Kidney epithelial cell (primary cell): ENCODE measurements at places on chromosomes 2 and 18.

GRCh38 chr2:165877565-165878550 lies 75.7 kb downstream of the TTC21B start:
- no peak for DNase-seq

- DNase-seq: no peak
These were observed 878 bp downstream of the FBXO15 start for GRCh38 chr18:74146756-74147155.

DNA sequence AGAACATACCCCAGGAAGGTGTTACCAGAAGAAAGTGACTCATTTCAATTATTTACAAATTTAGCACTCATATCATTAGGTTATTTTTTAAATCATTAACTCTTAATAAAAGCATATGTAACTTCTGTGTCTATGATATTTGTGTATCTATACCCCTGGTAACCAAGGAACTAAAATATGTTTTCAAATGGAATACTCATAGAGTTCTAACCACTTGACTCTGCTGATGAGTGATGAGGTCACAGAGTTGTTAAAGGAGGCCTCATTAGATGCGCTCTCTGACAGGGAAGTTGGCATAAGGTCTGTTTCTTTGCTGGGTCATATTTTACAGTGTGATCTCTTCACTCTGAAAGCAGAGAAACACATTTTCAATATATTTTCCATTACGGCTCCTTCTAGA lies 73.4 kb downstream of the CCDC150 start:
- DNase-seq: no peak

GRCh38 chr2:226475650-226476049 lies 324.0 kb downstream of the IRS1 start:
- peak; percentile 56 for DNase-seq

GRCh38 chr2:69082430-69082997 lies 69.5 kb downstream of the ANTXR1 start:
- peak; percentile 68 for DNase-seq

GRCh38 chr2:173520918-173521317 lies 166.2 kb downstream of the CDCA7 start:
- DNase-seq: no peak

- no peak for DNase-seq
These were observed 11.9 kb downstream of the STON1 start for GRCh38 chr2:48541666-48542389.

DNA sequence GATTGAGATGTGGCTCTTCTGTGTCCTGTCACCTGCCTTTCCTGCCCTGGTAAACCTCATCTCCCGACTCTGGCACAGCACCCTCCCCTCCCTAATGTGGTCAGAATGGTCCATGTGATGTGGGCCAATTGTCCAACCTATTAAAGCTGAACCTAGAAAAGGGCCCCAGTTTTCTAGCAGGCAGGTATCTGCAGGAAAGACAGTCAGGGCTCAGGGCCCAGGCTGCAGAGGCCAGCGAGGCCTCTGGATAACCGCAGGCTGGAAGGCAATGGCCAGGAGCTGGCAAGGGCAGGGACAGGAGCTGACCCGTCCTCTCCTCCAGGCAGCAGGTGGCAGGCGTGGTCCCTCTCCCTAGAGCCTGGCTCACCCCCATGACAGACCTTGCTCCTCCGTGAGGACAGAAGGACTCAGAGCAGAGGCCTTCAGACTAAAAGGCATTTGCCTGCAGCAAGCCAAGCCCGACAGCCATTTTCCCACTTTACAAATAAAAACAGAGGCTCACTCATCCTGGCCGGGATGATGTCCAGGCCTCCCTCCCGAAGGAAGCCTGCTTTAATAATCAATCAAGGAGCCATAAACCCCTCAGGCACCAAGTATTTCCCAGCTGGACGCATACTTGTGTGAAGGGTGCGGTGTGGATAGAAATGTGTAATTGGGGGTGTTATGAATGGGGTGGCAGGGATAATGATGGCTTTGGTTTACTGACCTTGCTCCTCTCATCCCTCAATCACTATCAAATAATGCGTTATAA lies 107.1 kb downstream of the TWIST2 start:
- no peak for DNase-seq

GRCh38 chr2:230748087-230748486 lies 35.4 kb downstream of the CAB39 start:
- no peak for DNase-seq

GRCh38 chr18:49921318-49921985 lies 108.1 kb upstream of the ACAA2 start:
- no peak for DNase-seq

DNA sequence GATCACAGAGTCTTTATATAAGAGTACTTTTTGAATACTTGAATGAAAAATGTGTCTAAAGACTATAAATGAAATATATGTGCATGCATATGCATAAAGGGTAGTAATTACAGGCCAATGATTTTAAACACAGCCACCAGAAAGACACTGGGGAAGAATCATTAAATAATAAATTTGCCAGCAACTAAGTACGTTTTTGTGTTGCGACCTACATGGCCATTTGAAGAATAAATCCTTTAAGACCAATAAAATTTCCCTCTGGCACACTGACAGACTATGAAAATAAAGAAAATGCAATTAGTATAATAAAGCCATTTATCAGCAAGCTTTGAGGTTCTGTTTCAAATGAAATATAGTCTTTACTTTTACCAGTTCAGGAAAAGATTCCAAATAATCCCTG lies 1413.3 kb downstream of the LRP1B start:
- no peak for DNase-seq
